ENCODE measurements at places on chromosomes 2 and 18.

GRCh38 chr18:70559446-70559845 is 270.6 kb downstream of the SOCS6 start:
- DNase-seq: no peak

DNA sequence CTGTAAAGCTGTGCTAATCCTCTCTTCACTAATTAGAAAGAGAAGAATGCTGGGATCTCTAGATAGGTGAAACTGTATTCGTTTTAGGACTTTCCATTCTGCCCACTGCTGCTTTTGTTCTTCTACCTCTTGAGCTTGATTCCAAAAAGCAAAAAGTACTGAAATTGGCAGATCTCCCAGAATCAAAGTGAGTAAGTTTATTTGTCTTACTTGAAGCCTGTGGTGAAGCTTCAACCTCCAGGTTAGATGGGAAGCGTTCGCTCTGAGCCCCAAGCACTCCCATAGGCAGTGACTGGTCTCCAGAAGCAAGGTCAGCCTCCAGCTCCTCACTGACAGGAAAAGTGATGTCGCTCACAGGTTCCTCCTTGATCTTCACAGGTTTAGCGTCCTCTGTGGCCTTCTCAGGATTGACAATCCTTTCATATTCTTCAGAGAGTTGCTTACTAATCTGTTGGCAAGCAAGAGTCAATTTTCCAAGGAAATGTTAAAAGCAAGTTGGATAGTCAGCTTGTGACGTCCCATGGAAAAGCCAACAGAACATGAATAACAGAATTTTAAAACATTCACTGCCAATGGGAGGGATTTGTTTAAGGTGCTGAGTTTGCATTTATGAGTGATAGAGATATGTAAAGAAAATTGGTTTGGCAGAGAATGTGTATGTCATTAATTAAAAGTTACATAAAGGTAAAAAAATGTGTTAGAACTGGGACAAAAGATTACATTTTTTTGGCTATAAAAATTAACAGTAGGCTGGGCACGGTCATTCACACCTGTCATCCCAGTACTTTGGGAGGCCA is 8.1 kb downstream of the SUPT7L start:
- DNase-seq: no peak

- no peak for DNase-seq
These were observed 63.2 kb upstream of the MAPRE2 start for GRCh38 chr18:34977838-34978532.

DNA sequence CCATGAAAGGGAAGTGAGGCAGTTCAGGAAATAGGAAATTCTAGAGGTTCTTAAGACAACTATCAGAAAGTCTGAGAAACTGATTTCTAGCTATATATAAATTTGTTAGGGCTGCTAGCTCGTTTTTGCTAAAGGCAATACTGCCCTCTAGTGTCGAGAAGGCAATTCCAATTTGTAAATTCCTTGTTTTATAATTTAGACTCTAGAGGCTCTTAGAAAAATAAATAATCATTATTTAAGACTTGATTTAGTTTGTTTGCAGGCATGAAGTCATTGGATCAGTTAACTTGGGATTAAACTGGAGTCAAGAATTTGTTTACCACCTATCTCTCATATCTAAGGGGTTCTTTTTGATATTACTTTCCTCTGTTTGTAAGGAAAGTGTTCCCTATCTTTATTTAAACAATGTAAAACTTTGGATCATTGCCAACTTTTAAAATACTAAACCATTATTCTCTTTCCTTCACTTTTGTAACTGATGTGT is 66.2 kb downstream of the ACVR2A start:
- DNase-seq: no peak

GRCh38 chr2:41695198-41696113 is 352.4 kb upstream of the PKDCC start:
- DNase-seq: no peak

Measured in esophagus muscularis mucosa (tissue), 4 donors.